Neural crest cell (in vitro differentiated cells): ENCODE measurements at places on chromosomes 4 and X.

- no peak for DNase-seq
These were observed 61.3 kb downstream of the HOPX start for GRCh38 chr4:56619816-56620215.

DNA sequence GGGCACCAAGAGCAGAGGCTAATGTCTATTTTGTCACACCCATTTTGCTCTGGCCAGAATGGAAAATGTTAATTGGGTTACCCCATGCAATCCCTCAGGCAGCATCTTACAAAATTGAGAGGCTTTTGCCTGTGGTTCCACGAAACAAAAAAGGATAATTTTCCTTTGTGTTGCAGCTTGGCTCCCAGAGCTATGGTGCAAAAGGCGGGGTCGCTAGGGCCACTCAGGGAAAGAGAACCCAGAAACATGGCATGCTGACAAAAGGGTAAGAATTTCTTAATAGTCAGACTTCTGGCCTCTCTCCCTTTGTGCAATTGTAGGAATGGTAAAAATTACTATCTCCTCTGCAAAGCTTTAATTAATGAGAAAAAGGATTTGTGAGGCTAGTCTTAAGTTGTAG lies 119.6 kb upstream of the BANK1 start:
- no peak for DNase-seq

DNA sequence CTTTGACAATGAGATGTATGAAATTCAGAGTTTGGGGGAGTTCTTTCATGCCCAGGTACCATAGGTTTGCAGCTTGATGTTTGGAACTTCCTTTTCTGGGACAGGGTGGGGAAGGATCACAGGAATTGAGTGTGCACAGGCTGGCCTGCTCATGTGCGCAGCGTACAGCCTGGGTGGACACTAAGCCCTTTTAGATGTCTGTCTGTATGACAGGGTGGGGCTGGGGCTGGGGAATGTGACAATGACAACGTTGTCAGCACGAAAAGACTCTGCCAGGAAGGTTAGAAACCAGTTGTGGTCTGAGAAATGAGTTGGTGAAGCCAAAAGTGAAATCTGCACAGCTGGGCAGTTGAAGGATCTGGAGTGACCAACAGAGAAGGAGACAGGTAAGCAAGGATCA lies 47.4 kb downstream of the WWC2 start:
- DNase-seq = no peak

DNA sequence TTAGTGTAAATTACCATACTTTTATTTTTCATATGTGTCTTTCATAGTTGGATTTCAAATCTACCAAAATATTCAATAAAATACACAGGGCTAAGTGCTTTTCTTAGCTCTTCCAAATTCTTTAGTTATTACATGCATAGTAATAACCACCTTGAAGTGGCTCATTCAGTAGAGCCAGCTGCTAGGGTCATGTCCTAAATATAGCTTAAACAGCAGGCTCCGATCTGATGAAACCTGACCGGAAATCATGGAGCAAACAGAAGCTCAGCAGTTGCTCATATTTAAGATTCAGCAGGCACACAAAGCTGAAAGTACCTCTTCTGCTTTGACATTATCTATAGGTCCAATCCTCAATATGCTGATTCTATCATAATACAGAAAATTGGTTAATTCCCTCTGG lies 1470.4 kb downstream of the ADGRL3 start:
- DNase-seq = no peak

DNA sequence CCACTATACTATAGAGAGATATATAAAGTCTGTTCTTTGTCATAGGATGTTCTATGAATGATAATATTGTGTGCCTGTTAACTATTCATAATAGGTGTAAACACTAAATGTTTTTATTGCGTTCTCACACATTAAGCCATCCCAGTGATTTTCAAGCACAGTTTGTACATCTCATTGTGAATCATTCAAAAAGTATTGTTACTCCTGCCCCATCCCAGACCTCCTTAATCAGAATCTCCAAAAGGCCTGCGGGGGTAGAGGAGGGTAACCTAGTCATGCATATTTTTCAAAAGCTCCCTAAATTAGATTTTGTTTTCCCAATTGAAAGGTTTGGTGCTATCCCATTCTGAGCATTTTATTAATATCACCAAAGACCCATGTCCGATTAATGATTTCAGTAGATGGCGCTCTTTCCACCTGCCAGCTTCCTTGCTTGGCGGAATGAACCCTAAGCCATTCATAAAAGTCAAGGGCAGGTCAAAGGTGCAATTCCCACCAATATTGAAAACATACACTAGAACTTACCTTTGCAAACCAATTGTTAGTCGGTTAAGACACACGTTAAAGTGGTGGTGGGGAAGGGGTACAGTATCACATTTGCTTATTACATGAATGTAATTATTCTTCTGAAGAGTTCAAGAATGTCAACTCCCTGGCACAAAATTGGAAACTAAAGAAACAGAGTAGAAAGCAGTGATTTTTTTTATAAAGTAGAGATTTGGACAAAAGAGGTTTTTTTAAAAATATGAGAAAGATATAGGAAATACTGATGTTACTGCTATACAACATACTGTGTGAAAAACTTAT lies 5.8 kb upstream of the TET2 start:
- no peak for DNase-seq

DNA sequence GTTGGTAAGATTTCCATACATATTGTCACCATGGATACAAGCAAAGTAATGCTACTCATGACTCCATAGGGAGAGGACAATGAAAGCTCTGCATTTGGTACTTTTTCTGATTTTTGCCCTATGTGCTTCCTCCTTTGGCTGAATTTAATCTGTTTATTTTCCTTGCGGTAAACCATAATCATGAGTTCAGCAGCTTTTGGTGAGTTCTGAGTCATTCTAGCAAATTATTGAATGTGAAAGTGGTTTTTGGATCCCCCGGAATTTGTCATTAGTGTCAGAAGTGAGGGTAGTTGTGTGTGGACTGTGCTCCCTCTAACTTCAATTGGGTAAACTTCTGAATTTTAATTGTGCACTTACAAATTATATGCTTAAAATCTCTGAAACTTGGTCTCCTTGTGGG lies 170.3 kb downstream of the MOSPD2 start:
- no peak for DNase-seq

DNA sequence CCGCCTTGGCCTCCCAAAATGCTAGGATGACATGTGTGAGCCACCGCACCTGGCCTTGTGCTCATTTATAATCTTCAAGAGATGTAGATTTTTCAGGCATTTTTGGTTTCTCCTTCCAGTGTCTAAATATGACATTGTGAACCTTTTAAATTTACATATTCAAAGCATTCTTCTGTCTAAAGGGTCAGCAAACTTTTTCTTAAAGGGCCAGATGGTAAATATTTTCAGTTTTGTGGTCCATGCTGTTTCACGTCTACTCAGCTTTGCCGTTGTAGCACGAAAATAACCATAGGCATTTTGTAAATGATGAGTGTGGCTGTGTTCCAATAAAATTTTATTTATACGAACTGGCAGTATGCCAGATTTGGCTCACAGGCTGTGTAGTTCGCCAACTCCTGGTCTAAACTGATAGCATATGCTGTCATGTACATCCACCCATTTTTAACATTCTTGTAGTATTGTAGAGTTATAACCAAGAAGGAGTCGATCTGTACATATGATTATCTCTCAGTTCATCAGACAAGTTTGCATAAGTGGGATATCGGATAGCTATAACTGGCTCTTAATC lies 12.7 kb upstream of the GCNA start:
- DNase-seq = no peak

DNA sequence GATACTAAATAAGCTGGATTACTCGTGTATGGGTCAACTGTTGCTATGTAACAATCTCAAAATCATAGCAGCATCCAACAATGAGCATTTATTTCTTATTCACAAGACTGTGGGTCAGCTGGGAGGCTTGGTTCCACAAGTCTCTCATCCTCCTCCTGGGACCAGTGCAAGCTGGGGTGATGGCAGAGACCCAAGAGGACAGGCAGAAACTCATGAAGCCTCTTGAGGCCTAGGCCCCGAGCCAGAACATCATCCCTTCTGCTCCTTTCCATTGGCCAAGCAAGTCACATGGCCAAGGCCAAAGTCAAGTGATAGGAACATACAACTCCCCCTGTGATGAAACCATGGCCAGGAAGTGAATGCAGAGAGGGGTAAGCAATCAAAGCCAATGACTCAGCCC lies 422.1 kb downstream of the BCOR start:
- DNase-seq = no peak

GRCh38 chrX:41293269-41293668 lies 40.7 kb upstream of the DDX3X start:
- DNase-seq = no peak

- no peak for DNase-seq
These were observed 249.1 kb downstream of the RPA4 start for GRCh38 chrX:97132664-97133415.
